ENCODE measurements at places on chromosomes 1 and 21.

- no peak for DNase-seq
Observed at GRCh38 chr1:19750101-19750881, 49.4 kb downstream of the TMCO4 start.

- DNase-seq, result no peak
Observed at GRCh38 chr21:45578811-45579381, 36.7 kb upstream of the SLC19A1 start.

DNA sequence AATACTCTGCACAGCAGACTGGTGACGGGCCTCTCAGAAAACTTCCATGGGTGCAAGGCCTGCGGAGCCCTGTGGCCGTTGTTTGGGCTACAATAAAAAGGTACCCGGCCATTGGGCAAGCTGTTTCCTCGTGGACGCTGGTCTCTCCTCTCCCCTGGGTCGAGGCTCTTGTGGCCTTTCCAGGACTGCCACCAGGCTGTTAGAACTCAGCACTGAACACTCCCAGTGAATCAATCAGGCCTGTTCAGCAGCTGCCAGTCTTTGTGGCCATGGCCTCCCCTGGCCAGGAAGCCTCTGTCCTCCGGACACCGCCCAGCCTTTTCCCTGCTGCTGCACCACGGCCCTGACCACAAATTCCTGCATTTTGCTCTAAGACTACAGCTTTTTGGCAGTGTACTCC, 33.0 kb upstream of the ACTRT2 start:
- no peak for DNase-seq

DNA sequence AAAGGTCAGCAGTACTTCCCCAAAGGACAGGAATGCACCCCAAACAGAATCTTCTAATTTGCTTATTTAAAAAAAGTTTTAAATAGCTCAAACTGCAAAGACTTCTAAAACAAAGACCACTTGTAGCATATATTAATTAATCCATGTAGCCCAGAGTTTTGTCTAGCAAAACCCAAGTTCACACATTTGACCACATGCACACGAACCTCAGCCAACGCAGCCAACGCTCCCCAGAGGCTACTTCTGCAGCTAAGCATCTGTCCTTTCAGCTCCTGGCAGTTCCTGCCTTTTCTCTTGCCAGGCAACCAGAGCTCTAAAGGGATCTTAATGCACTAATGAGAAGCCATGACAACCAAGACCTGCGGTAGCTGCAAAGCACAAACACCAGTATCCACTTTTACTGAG, 89.6 kb downstream of the RERE start:
- no peak for DNase-seq

DNA sequence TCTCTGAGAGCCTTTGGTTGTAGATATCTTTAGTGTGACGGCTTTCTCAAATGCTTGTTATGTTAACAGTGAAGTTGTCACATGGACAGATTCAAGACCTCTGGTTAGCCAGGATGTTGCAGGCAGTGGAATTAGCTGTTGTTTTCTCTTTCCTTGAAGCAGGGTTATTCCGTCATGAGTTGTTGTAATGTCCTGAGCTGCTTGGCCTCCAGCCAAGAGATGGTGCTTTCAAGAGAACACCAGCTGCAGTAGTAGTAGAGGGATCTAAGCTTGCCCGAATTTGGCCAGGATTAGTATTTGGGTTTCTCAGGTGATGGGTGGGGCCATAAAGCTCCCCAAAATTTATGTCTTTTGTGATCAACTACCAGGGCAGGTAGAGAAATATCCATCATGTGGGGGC, 13.4 kb downstream of the KCNE1 start:
- DNase-seq, result no peak

DNA sequence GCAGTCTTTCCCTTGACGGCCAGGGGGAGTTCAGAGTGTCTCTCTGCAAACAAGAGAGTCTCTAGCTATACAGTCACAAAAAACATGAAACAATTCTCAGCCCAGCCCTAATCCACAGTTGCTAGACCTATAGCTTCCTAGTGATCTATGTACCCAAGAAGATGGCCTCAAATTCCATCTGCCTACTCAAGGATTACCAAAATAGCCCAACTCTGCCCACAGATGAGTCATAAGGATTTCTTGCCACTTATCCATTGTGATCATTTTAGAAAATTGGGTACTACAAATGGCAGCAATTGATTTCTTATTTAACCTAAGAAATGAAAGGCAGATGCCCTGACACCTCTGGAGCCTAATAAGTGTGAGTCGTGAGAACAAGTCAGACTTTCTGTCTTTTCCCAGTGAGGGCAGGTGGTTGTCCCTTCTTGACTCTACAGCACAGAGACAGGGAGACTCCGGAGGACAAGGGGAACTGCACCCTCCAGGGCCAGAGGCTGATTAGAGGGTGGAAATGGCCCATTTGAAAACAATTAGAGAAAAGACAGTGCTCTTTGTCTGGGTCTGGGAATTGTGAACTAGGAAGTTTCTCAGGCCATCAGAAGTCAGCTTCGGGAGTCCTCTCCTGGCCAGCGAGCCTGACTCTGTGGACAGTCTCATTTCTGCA, 65.4 kb downstream of the ABCA4 start:
- DNase-seq, result no peak

DNA sequence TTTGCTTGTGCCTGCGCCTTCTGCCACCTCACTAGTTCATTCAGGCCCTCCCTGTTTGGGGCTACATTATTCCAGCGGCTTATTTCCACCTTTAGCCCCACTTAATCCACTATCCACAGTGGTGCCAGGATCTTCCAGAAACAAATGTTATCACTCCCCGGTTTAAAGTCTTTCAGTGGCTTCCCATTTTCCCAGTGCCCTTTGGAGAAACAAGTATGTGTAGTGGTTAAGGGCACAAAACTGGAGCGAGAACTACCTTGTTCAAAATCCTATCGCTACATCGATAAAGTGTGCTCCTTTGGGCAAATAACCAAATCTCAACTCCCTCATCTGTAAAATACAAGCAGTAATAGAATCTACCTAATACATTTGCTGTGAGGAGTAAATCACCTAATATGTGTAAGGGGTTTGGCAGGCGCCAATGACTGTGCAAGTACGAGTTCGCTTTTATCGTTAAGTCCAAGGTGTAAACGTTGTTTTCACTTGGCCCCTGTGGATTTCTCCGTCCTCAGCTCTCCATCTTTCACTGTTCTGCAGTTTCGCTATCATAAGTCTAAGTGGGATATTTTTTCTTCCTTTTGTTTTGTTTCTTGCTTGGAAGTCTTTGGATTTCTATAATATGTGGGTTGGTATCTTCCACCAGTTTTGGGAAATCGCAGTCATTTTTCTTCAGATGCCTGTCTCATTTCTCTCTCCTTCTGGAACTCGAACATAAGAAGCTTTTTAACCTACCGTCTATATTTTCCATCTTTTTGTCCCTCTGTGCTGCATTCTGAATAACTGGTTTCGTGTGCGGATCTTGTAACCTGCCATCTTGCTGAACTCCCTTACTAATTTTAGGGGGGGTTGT, 844 bp upstream of the MEAF6 start:
- DNase-seq, result no peak

DNA sequence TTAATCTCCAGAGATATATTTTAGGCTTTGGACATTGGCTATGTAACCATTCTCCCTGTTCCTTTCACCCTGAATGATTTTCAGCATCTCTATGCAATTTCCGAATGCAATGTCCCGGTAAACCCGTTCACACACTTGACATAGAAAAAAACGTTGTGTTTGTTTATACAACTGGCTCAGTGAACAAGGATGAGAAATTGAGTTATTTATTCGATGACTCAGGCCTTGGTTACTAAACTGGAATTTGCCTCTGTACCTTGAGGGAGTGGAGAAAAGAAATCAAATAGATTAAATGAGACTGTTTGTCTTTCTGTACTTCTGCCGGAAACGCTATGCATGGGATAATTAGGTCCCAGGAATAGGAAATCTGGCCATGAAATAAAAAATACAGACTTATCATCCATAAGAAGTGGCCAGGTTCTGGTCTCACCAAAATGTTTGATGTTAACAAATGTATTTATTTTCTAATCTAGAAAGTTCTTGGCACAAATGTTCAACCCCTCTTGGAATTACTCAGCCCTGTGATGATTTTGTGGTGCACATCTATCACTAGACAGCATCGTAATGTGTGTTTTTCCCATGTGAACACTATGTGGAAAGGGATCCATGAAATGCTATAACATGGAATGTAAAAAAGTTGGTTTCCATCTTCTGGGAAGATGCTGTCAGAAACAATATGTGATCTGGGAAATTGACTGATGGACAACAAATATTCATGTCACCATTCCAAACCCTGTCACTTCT, 253.9 kb downstream of the DUSP10 start:
- DNase-seq, result no peak

- DNase-seq, result no peak
Observed at GRCh38 chr1:75712306-75712705, 12.2 kb upstream of the ACADM start.

DNA sequence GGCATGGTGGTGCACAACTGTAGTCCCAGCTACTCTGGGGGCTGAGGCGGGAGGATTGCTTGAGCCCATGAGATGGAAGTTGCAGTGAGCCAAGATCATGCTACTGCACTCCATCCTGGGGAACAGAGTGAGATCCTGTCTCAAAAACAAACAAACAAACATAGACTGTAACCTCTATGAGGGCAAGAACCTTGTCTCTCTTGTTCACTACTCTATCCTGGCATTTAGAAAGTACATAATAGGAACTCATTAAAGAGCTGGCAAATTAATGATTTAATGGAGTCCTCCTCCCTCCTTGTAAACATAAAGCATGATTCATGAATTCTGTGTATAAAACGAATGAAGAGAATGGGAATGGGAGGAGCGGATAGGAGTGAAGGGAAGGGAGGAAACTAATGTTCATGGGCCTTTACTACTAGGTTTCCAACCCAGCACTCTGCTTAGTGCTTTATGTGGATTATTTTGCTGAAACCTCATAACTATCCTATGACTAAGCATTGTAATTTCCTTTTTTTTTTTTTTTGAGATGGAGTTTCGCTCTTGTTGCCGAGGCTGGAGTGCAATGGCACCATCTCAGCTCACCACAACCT, 8.6 kb downstream of the LMOD1 start:
- no peak for DNase-seq

DNA sequence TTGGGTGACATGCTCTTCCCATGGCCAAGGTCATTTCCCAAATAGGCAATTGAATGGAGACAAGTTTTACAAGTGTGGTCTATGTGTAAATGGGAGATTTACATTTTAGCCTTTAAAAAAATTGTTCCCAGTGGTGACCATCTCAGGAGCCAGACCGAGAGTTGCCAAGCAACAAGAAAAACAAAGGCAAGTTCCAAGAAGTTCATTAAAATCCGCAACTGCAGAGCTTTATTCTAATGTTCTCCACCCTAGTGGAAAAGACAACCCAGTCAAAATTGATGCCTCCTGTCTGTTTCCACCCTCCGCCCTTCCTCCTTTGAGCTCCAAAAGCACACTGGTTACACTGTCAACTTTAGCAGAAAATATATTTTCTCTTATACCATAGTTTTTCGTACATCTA, 33.2 kb upstream of the CD55 start:
- DNase-seq, result no peak
